Caco-2 (cell line): ENCODE measurements at places on chromosomes 4 and X. TPM values are rescaled to one million over a fixed set of nuclear protein-coding genes. Genes with fewer than 3 reads are reported as not detected.

- H3K27me3 ChIP-seq: no peaks in the 10 kb centered on the region
- no peaks in the 10 kb centered on the region for H3K36me3 ChIP-seq
- no peak overlapping the region for H3K27ac ChIP-seq
- no peak overlapping the region for H3K4me3 ChIP-seq
- DNase-seq: no peak
Measured at GRCh38 chr4:11495818-11496217, 67.1 kb upstream of the HS3ST1 start.

- H3K4me1 ChIP-seq: no peaks in the 10 kb centered on the region
- H3K27ac ChIP-seq: no peak overlapping the region
- no peak for DNase-seq
- H3K4me3 ChIP-seq: no peak overlapping the region
- H3K27me3 ChIP-seq: no peaks in the 10 kb centered on the region
Measured at GRCh38 chr4:38531141-38531727, 132.8 kb upstream of the KLF3 start.

DNA sequence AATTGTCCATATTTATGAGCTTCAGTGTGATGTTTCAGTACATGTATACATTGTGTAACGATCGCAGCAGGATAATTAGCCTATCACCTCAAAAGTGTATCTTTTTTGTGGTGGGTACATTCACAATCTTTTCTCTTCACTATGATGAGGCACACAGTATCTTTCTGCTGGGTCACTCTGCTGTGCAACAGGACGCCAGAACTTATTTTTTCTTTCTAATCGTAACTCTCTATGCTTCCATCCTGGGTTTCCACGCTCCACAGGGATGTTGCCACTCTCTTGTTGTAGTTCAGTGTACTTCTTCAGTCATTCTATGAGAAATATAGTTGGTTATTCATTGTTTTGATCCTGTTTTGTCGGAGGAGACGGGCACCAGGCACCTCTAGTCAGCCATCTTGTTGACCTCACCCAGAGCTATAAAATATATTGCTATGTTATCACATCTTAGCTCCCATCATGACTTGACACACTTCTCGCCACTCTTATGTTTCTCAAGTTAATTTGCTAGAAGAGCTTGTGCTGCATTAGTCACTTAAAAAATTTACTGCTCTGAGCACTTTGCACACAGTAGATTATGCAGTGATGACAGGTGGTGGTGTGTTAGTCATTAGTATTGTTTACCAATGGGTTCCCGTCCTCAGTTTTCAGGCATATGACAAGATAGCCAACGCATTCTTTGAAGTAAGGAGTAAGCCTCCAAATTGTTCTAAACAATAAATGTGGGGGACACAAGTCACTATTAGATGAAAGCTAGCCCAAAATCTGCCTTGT is 1002.7 kb upstream of the PCDH7 start:
- no peak overlapping the region for H3K27ac ChIP-seq
- H3K36me3 ChIP-seq: no peaks in the 10 kb centered on the region
- no peak for DNase-seq
- H3K27me3 ChIP-seq: no peaks in the 10 kb centered on the region

- H3K27ac ChIP-seq: no peak overlapping the region
- H3K4me1 ChIP-seq: no peaks in the 10 kb centered on the region
- no peaks in the 10 kb centered on the region for H3K36me3 ChIP-seq
- H3K27me3 ChIP-seq: no peaks in the 10 kb centered on the region
- DNase-seq: no peak
Measured at GRCh38 chrX:49178537-49178936, 6.8 kb downstream of the PLP2 start.

- no peak for DNase-seq
- H3K4me1 ChIP-seq: peaks cover 5% of the 10 kb centered on the region
- no peak overlapping the region for H3K27ac ChIP-seq
- H3K36me3 ChIP-seq: no peaks in the 10 kb centered on the region
- H3K4me3 ChIP-seq: no peak overlapping the region
Measured at GRCh38 chrX:48636301-48636700, 39.0 kb downstream of the WDR13 start.

DNA sequence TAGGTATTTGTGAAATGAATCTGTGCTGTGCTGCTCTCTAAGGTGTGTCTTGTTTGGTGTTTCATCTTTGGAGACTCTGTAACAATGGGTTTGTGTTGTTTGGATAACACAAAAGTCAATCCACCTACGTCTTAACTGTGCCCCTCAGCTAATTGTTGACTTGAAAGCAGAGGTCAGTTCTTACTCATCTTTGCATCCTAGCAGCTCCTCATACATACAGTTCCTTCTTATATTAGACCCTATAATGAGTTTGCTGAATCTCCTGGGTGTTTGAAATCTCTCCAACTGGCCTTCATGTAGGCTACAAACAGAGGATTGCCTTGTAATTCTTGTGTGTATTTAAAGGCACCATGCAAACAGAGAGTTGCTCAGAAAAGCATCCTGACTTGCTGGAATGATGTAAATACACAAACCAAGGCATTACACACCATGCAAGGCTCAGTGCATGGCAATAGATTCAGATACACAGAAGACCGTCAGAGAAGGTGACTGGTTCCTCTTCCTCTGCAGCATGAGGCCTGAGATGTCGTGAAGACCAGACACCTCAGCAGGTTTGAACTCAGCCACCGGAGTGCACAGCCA is 220.0 kb upstream of the JADE1 start:
- H3K4me3 ChIP-seq: no peak overlapping the region
- no peaks in the 10 kb centered on the region for H3K27me3 ChIP-seq

GRCh38 chrX:46477435-46477834 is 67.8 kb downstream of the ZNF674 start:
- H3K27ac ChIP-seq: no peak overlapping the region
- H3K27me3 ChIP-seq: no peaks in the 10 kb centered on the region
- H3K36me3 ChIP-seq: no peaks in the 10 kb centered on the region
- H3K4me1 ChIP-seq: no peaks in the 10 kb centered on the region

DNA sequence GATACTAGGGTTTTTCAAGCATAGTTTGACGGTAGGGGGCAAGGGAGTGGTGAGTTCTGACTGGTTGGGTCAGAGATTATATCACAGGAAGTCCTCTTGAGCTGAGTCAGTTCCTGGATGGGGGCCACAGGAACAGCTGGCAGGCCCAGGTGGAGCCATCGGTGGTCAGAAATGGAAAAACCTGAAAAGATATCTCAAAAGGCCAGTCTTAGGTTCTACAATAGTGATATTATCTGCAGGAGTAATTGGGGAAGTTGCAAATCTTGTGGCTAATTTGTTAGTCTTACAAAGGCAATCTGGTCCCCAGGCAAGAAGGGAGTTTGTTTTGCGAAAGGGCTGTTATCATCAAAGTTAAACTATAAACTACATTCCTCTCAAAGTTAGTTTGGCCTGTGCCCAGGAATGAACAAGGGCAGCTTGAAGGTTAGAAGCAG is 159.3 kb downstream of the PTCHD1 start:
- no peaks in the 10 kb centered on the region for H3K36me3 ChIP-seq
- no peak overlapping the region for H3K4me3 ChIP-seq
- no peaks in the 10 kb centered on the region for H3K4me1 ChIP-seq
- H3K27ac ChIP-seq: no peak overlapping the region

- no peaks in the 10 kb centered on the region for H3K36me3 ChIP-seq
- no peak overlapping the region for H3K27ac ChIP-seq
- H3K27me3 ChIP-seq: no peaks in the 10 kb centered on the region
- H3K4me1 ChIP-seq: no peaks in the 10 kb centered on the region
Measured at GRCh38 chrX:124641737-124642491, 295.6 kb downstream of the SH2D1A start.

DNA sequence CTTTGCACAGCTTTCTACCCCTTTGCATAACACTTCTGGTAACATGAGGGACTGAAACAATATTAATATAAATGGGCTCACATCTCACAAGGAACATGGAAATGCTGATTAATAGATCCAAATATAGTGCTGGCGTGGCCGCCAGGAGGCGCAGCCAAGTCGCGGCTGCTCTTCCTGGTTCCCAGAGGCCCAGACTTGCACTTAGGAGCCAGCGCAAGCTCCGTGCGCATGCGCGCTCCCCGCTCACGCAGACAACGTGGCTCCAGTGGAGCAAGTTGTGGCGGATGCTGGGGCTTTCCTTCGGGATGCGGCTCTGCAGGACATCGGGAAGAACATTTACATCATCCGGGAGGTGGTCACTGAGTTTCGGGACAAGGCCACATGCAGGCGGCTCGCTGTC is 318.3 kb upstream of the SLC7A11 start:
- DNase-seq: no peak
- no peak overlapping the region for H3K4me3 ChIP-seq
- H3K27me3 ChIP-seq: no peaks in the 10 kb centered on the region
- no peaks in the 10 kb centered on the region for H3K36me3 ChIP-seq

DNA sequence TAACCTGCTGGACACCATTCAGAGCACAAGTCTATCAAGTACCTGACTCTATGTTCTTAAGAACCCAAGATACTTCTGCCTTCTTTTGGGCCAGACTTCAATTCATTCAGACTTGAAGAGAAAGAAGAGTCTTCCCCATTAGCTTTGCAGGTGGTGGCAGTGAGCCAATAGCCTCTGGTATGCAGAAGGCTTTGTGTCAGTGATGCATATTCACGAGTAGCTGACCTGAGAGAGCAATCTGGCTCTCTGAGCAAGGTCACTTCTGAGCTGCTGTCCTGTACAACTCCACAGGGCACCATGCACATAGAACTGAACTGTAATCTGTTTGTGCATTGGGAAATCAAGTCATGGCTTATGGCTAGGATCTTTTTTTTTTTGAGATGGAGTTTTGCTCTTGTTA is 39.9 kb upstream of the SPINK2 start:
- no peaks in the 10 kb centered on the region for H3K4me1 ChIP-seq
- H3K27me3 ChIP-seq: no peaks in the 10 kb centered on the region
- DNase-seq: peak; percentile 7
- no peak overlapping the region for H3K27ac ChIP-seq
- H3K36me3 ChIP-seq: no peaks in the 10 kb centered on the region
- H3K4me3 ChIP-seq: no peak overlapping the region

- no peaks in the 10 kb centered on the region for H3K4me1 ChIP-seq
- peak; percentile 80 for DNase-seq
- H3K4me3 ChIP-seq: peak within 1 kb of the TSS; percentile 50
- H3K36me3 ChIP-seq: no peaks in the 10 kb centered on the region; the same call in 1 of the 2 replicates
- H3K27me3 ChIP-seq: no peaks in the 10 kb centered on the region
Measured at GRCh38 chrX:100819837-100820666, at the start of gene CSTF2. Gene CSTF2 (plus strand): TSS chrX:100820391. CDS start chrX:100820417, 26 bp downstream.

- no peaks in the 10 kb centered on the region for H3K36me3 ChIP-seq
- no peaks in the 10 kb centered on the region for H3K4me1 ChIP-seq
- no peaks in the 10 kb centered on the region; the same call in 1 of the 2 replicates for H3K27me3 ChIP-seq
- no peak for DNase-seq
- no peak overlapping the region for H3K27ac ChIP-seq
Measured at GRCh38 chr4:41887821-41888686, 47.2 kb upstream of the TMEM33 start.

- no peak overlapping the region for H3K27ac ChIP-seq
- H3K4me1 ChIP-seq: peaks cover 18% of the 10 kb centered on the region
Measured at GRCh38 chr4:56752985-56753384, 68.5 kb downstream of the SPINK2 start.

DNA sequence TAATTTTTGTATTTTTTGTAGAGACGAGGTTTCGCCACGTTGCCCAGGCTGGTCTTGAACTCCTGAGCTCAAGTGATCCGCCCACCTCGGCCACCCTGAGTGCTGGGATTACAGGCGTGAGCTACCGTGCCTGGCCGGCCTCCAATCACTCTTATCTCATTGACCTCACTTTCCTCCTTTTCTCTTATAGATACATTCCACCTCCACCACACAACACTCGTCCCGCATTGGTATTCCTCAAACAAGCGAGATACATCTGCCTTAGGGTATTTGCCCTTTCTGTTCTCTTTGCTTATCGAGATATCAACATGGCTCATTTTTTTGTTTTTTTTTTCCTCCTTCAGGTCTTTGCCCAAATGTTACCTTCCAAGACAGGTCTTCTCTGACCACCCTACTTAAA is 1.8 kb upstream of the PRPS1 start:
- no peaks in the 10 kb centered on the region for H3K36me3 ChIP-seq
- no peaks in the 10 kb centered on the region for H3K4me1 ChIP-seq
- H3K4me3 ChIP-seq: no peak overlapping the region
- no peak for DNase-seq

DNA sequence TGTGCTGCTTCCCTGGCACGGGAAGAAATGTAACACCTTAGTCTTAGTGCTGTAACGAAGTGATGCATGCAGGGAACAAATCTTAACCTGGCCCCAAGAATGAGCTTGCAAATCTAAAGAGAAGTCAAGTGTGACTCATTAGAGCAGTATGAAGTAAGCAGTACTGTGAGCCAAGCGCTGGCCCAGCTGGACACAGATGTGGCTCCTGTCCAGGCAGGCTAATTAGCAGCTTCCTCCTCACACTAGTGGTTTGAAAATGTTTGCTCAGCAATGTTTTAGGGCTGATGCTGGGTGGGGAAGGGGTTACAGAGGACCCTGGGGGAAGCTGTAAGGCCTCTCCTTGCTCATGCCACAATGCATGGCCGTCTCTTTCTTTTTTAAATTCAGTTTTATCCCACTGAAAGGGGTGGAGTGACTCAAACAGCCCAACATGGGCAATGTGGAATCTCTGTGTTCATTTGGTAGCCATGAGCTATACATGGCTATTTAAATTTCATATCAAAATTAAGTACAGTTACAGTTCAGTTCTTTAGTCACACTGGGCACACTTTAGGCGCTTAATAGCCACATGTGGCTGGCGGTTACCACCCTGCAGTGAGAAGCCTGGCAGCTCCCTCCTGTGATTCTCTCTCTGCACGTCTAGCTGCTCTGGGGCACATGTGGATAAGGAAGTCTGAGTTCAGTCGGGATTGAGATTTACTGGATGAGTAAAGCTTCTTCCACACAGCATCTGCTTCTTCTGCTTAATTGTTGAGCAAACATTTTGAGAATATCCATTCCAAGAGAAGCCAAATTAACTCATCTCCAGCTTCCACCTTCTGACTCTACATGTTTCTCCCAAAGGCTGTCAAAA is 48.8 kb downstream of the MAP7D2 start:
- peak overlapping the region; percentile 96 for H3K27ac ChIP-seq

GRCh38 chr4:126853715-126854114 is 779.0 kb upstream of the INTU start:
- no peaks in the 10 kb centered on the region for H3K4me1 ChIP-seq
- DNase-seq: no peak
- no peaks in the 10 kb centered on the region for H3K36me3 ChIP-seq
- no peak overlapping the region for H3K4me3 ChIP-seq

- DNase-seq: peak; percentile 47
- peak overlapping the region; percentile 55 for H3K4me3 ChIP-seq
- no peak overlapping the region for H3K27ac ChIP-seq
- H3K36me3 ChIP-seq: no peaks in the 10 kb centered on the region
- no peaks in the 10 kb centered on the region for H3K4me1 ChIP-seq
Measured at GRCh38 chr4:37891260-37892159, 626 bp downstream of the TBC1D1 start.

GRCh38 chr4:98305576-98305975 is 44.4 kb downstream of the RAP1GDS1 start:
- H3K27ac ChIP-seq: no peak overlapping the region
- no peaks in the 10 kb centered on the region for H3K4me1 ChIP-seq
- no peaks in the 10 kb centered on the region for H3K36me3 ChIP-seq
- no peak overlapping the region for H3K4me3 ChIP-seq

GRCh38 chr4:17961249-17961648 is 60.3 kb downstream of the LCORL start:
- no peaks in the 10 kb centered on the region for H3K4me1 ChIP-seq
- no peaks in the 10 kb centered on the region for H3K27me3 ChIP-seq
- H3K36me3 ChIP-seq: no peaks in the 10 kb centered on the region

- H3K4me3 ChIP-seq: no peak overlapping the region
- H3K27me3 ChIP-seq: no peaks in the 10 kb centered on the region
- no peak overlapping the region for H3K27ac ChIP-seq
- H3K36me3 ChIP-seq: no peaks in the 10 kb centered on the region
- no peaks in the 10 kb centered on the region for H3K4me1 ChIP-seq
Measured at GRCh38 chrX:107447642-107448041, 1.8 kb upstream of the FRMPD3 start.

MGARP gene
- total RNA-seq: 0.23 and 0.26 TPM in 2 replicates

GPR119 gene
- total RNA-seq: 0.29 TPM in 1 of 2 replicates, not detected in the other

GRPR gene
- 0.21 TPM in 1 of 2 replicates, not detected in the other for total RNA-seq

ARHGAP36 gene
- not detected in 2 replicates for total RNA-seq
